Activated T-cell treated with anti-CD3 and anti-CD28 coated beads for 4 hours (primary cell): ENCODE measurements at places on chromosomes 3 and 15.

DNA sequence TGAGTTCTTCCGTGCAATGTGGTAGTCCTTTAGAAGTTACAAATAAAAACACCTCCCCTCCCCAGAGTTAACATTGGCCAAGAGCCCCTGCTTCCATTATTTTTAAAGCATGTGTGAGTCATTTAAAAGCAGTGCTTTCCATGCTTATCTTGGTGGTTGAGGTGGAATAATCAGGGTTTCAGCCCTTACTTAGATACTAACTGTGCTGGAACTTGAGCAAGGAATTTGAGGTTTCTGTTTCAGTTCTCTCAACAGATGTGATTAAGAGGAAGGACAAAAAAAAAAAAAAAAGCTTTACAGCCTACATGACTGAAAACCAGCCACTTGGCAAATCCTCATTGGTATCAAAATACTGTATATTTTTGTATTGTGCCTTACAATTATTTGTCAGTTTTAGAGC lies 64.5 kb downstream of the CGNL1 start:
- no peak for DNase-seq

- no peak for DNase-seq
Observed at GRCh38 chr15:41331833-41332193, 578 bp downstream of the OIP5 start.

DNA sequence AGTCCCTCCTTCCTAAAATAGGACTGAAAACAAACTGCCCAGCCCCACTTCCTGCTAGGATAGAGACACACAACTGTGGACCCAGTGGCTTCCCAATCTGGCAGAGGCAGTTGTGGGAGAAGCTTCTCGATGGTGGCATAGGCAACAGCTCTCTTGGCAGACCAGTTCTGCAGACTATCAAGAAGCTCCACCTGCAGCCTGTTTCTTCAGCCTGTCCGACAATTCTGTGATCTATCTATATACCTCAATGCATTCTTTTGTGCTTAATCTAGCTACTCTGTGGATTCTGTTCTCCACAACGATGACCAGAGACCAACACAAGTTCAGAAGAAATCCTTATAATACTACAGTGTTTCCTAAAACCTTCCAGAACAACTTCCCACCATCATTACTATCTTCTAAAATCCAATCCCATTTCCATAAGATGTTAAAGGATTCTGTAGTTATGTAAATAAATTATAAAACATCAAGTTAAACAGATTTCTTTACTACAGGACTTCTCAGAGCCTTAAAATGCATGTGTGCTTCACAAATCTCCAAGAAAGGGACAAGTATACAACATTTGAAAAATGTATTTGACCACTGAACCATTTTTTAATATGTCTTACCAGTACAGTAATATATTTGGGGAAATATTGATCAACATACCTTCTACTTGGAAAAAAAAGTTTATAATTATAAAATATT lies 57.7 kb downstream of the IGF2BP2 start:
- no peak for DNase-seq

DNA sequence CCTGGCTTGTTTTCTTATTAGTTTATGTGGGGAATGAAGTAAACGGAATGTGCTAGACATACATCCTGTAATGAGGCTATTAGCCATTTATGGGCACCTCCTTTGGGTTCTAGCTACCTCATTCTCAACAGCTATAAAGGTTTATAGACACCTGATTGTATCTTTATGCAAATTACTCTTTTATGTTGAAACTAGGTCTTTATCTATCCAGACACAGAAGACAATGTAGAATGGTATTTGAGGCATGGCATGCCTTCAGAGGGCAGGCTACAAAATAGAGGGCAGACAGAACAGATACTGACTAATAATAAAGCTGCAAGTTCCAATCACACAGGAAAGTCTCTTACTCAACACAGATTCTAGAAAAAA lies 27.1 kb downstream of the TBC1D2B start:
- DNase-seq: no peak

DNA sequence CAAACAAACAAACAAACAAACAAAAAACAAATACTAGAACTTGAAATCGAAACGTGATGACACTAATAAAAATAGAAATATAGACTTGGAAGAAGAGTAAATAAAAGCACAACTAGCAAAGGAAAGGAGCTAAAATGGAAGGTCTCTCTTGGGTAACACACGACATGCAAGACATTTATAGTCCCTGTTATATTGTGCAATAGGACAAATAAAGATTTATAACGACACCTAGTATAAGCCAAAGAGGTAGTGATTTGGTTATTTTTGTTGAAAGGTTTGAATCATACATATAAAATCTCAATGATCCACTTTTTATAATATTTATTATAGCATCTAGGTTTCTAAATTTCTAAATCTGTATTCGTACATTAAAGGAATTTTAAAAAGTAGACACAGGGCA lies 349.6 kb downstream of the CHST2 start:
- no peak for DNase-seq

GRCh38 chr3:183393625-183394024 lies 34.8 kb downstream of the MCF2L2 start:
- DNase-seq: no peak

- no peak for DNase-seq
Observed at GRCh38 chr15:31317017-31317416, 9.6 kb upstream of the KLF13 start.

- no peak for DNase-seq
Observed at GRCh38 chr15:64912379-64913325, 950 bp downstream of the ANKDD1A start.

- no peak for DNase-seq
Observed at GRCh38 chr15:89457086-89457485, 39.3 kb downstream of the RHCG start.

DNA sequence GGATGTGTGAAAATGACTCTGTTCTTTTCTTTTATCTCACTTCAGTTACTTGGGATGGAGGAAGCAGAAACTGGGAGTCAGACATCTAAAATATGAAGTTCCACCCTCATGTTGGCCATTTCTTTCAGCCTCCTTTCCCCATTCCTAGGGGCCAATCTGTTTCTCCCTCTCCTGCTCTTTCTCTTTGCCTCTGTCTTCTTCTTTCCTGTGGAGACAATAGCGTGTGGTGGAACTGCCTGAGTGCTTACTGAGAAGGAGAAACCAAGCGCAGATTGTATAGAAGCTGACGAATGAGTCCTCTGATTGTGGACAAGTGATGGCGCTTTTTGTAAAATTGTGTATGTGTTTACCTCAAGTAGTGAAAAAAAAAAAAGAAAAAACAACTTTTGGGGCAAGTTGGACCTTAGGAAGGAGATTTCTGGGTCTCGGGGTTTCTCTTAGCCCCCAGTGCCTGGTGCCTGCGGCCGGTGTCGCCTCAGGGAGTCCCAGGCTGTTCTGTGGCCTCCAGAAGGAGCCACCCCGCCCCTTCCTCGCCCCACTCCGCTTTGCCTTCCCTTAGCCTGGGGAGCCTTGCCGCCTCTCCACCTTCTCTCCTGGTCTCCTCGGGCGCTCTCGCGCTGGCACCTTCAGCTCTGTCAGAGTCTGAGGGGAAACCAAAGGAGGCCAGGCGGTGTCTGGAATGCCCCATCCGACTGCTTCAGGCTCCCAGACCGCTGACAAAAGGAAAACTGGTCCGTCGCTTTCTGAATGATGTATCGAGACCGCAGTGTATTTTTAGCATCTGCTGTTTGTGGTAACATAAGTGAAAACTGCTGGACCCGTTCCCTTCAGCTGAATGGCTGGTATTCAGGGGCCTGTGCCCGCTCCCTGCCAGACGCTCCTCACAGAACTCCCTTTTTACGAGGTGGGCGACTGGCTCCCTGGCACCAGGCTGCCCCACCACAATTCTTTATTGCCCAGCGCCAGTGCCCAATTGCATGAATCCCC lies 30.1 kb downstream of the SCG5 start:
- no peak for DNase-seq

DNA sequence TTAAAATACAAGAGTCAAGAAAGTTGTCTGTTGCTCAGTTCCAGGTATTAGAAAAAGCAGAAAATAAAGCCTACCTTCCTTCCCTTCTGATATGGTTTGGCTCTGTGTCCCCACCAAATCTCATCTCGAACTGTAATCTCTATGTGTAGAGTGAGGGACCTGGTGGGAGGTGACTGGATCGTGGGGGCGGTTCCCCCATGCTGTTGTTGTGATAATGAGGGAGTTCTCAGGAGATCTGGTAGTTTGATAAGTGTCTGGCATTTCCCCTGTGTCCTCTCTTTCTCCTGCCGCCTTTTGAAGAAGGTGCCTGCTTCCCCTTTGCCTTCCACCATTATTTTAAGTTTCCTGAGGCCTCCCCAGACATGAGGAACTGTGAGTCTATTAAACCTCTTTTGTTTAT lies 288.8 kb upstream of the LMCD1 start:
- no peak for DNase-seq

DNA sequence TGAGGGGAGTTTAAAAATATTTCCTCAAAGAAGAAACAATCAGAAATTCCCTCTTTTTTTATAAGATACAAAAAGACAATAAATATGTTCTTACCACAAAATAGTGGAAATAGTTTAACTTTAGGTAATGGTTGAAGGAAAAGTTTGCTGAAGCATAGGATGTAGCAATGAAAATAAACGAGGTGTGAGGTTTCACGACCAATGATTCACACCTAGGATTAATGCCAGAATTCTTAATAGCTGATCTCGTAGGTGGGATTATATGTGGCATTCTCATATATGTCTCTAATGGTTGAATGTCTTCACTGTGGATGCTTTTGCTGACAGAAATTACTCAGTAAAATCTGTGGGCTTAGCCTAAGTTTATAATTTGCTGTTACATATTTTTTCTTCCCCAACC lies 467.7 kb downstream of the FGF12 start:
- DNase-seq: no peak

DNA sequence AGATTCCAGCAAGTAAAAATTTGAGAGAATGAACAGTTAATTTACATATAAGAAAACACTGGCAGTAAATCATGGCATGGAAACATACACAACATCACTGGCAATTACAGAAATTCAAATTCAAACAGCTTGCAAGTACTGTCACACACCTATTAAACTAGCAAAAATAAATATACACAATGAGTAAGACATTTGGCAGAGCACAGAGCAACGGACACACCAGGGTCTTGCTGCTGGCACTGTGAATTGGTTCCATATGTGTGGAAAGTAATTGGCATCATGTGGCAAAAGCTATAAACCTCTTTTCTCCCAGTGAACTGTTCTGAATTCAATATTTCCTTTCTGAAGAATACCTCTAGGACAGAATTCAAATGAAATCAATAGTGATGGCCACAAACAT lies 78.3 kb downstream of the LRRK1 start:
- no peak for DNase-seq

GRCh38 chr3:38552364-38552763 lies 56.2 kb downstream of the EXOG start:
- DNase-seq: no peak

DNA sequence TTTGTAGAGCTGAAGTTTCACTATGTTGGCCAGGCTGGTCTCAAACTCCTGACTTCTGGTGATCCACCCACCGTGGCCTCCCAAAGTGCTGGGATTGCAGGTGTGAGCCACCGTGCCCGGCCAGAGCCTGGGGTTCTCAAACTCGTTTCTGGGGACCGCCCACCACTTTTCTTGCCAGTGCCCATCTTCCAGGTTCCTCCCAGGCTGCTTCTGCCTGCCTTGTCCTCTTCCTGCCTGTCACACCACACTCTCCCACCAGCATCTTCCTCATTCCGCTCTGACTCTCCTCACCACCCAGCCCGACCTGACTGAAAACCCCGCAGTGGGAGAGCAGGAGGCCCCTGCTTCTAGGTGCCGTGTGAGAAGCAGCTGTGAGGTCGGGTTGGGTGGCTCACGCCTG lies 3.1 kb upstream of the DYNLT2B start:
- DNase-seq: no peak

DNA sequence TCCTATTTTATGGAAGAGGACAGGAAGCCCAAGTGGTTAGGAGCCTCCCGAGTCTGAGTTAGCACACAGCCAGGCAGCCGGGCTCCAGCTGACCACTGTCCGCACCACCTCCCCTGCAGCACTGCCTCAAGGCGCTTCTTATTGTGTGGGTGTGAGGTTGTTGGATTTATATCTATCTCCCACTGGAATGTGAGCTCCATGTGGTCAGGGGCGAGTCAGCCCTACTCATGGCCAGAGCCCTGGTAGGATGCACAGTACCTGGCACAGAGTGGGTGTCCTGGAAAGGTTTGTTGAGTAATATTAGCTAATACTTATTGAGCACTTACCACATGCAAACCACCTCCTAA lies 9.7 kb upstream of the FBLN2 start:
- DNase-seq: no peak

DNA sequence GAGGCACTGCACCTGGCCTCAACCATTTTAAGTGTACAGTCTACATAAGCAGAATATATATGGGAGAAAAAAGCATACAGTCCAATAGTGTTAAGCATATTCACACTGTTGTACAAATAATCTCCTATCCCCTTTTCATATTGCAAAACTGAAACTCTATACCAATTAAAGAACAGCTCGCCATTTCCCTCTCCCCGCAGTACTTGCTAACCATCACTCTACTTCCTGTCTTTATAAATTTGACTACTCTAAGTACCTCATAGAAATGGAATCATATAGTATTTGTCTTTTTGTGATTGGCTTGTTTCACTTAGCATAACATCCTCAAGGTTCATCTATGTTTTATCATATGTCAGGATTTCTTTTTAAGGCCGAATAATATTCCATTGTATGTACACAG lies 21.6 kb upstream of the TASOR start:
- no peak for DNase-seq

DNA sequence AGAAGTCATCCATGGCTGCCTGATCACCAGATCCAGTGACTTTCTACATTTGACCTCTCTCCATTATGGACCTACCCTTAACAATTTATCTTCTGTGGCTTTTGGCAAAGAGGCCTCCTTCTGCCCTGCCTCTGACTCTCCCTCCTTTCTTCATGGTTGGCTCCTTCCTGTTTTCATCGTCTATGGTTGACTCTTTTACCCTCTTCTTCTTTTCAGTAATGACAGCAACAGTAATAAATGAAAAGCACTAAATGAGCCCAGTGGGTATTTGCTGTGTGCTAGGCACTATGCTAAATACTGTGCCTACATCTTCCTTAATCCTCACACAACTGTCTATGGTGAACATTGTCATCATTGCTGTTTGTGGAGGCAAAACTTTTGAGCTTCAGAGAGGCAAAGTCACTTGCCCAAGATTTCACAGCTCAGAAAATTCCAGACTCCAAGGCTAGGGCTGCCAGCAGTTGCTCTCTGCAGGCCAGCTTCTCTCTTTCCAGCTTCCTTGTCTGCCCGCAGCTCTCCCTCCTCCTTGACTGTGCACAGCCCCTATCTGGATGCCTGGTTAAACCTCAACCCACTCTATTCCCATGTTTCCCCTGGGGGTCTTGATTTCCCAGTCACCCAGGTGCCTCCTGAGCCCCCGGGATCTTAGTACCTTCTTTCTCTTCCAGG lies 24.6 kb downstream of the ITPR1 start:
- DNase-seq: no peak

DNA sequence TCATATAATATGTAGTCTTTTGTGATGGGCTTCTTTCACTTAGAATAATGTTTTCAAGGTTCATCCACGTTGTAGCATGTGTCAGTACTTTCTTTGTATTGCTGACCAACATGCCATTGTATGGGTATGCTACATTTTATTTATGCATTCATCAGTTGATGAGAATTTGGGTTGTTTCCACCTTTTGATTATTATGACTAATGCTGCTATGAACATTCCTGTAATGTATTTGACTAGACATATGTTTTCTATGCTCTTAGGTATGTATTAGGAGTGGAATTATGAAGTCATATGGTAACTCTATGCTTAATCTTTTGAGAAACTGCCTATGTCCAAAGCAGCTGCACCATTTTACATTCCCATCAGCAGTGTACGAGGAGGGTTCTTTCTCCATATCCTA lies 3.2 kb upstream of the PODXL2 start:
- DNase-seq: no peak
